Sciatic nerve (tissue), 2 donors: ENCODE measurements at places on chromosomes 2 and 18. TPM values are rescaled to one million over a fixed set of nuclear protein-coding genes. Genes with fewer than 3 reads are reported as not detected.
A peak's percentile ranks its signal among the peaks of the same experiment; 100 is the strongest.

DNA sequence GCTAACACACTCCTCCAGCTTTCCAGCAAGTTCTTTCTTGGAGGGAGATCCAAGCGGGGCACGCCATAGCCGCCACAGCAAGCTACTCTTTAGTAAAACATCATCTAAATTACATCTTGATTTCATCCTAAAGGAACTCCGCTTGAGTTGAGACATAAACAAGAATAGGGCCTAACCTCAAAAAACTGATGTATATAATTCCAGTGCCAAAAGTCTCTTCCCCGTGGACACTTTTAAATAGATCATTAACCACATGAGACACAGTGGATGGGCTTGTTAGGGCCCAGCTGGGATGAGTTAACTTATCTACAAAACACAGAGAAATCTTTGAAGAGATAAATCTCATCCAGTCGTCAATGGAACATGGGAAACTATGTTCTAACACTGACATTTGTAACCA lies 20.8 kb upstream of the MLPH start:
- DNase-seq = no peak

DNA sequence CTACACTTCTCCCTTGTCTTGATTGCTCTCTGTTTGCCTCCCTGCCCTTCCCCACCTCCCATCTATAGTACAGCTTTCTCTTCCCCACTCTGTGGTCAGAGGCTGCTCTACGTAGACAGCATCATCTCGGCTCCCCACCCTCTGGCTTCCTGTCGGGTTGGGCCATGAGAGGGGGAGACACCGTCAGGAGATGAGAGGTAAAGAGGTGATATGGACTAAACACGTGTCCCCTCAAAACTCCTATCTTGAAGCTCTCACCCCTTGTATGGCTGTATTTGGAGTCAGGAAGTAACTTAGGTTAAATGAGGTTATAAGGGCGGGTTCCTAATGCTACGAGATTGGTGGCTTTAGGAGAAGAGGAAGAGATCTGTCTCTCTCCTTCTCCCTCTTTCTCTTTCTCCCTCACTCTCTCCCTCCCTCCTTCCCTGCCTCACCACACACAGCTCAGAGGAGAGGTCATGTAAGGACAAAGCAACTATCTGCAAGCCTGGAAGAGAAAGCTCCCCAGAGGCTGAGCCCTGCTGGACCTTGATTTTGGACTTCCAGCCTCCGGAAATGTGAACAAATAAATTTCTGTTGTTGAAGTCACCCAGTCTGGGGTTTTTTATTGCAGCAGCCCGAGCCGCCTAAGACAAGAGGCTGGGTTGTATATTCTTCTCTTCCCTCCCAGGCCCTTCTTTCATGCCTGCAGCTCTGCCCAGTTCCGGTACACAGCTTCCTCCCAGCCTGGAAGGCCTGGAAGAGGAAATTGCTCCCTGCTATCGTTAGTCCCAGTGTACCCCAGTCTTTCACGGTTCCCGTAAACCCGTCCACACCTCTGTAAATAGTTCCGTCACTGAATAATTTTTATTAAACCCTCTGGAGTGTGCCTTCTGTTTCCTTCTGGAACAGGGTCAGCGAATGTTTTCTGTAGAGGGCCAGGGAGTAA lies 138.0 kb downstream of the AKAIN1 start:
- DNase-seq = no peak

- DNase-seq = no peak
Observed at GRCh38 chr2:134406736-134407135, 152.9 kb downstream of the MGAT5 start.

GRCh38 chr2:70089983-70090525 lies 2.8 kb downstream of the PCBP1 start:
- DNase-seq = no peak

- DNase-seq = no peak
Observed at GRCh38 chr2:127324635-127325034, 30.7 kb upstream of the ERCC3 start.

DNA sequence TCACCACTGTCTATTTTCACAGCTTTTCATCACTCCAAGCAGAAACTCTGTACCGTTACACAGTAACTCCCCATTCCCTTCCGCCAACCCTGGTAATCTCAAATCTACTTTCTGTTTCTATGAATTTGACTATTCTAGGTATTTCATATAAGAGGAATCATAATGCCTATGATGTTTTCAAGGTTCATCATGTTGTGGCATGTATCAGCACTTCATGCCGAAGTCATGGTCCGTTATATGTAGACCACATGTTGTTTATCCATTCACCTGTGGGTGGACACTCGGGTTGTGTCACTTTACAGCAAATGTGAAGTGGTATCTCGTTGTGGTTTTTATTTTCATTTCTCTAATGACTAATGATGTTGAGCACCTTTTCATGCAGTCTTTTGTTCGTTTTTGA lies 21.6 kb downstream of the CPSF3 start:
- no peak for DNase-seq

- DNase-seq = no peak
Observed at GRCh38 chr18:47246027-47246971, 5.2 kb downstream of the SKOR2 start.

DNA sequence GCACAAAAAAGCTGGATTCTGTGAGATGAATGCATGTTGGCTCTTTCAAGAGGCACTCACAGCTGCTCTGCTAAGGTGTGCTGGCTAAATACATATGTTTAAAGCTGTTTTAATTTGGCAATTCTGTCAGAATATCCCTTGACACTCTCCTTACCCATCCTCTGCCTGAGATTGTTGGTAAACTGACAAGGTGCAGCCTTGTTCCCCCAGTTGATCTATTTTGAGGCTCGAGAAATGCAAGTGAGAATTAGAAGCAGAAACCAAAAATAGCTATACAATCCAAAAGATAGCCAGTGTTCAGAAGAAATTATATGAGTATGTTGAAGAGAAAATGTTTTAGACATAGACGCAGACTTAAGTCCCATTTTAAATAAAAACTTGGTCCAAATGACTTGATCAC lies 971.7 kb upstream of the GYPC start:
- DNase-seq = no peak

DNA sequence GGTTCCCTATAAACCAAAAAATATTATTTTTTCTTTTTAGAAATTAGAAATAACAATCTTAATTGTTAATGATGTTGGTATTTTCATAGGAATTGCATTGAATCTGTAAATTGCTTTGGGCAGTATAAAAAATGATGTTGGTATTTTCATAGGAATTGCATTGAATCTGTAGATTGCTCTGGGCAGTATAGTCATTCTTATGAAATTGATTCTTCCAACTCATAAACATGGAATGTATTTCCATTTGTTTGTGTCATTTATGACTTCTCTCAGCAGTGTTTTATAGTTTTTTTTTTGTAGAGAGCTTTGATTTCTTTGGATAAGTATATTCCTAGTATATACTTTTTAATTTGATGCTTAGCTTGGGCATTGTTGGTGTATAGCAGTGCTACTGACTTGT lies 82.0 kb upstream of the NT5C1B start:
- no peak for DNase-seq

DNA sequence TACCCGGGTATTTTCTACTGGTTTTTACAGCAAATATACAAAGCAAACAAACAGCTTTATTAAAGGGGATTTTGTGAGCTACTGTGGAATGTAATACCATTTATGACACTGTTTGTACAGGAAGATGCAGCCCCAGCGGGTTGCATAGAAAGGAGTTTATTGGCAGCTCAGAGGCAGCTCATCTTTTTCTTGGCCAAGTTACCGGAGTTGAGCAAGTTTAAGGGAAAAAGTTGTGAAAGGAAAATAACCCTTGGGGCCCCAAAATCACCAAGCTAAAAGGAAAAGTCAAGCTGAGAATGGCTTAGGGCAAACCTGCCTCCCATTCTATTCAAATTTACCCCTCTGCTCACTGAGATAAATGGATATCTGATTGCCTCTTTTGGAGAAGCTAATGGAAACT lies 60.8 kb downstream of the MOB4 start:
- DNase-seq = no peak

- no peak for DNase-seq
Observed at GRCh38 chr18:35424356-35424755, 47.2 kb upstream of the ZNF396 start.

DNA sequence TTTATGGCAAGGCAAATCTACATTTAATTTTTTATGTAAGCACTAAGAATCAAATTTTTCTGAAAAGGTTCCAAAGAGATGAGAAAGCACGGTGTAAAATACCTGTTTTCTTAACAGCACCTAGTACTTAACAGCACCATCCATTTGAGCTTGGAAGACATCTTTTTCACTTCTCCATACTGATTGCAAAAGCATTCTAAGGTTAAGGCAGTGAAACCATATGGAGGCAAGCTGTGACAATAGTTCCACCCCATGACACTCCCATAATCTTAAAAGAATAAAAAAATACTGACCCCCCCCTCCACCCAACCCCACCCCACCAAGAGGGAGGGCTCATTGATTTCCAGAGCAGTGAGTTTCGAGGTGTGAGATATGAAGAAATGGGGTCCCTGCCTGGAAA lies 60.6 kb downstream of the ZCCHC2 start:
- DNase-seq = no peak

DNA sequence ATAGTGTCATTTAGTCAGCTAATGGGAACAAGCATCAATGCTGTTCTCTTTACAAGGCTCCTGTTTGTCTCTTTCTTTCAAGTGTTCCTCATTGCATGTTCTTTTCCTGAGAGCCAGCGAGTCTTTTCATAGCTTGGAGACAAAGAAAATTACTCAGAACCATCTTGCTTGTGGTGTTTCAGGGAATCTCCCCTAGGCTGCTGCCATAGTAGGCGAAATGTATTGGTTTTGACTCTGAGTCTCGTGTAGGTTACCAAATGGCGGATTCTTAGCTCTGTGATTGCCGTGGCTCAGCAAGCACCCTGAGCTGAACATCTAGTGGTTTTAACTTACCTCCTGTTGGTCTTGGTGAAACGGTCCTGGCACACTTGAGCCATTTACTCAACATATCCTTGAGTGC lies 68.7 kb downstream of the RHBDD1 start:
- no peak for DNase-seq

GRCh38 chr2:203853722-203854121 lies 13.8 kb upstream of the CTLA4 start:
- DNase-seq = no peak

DNA sequence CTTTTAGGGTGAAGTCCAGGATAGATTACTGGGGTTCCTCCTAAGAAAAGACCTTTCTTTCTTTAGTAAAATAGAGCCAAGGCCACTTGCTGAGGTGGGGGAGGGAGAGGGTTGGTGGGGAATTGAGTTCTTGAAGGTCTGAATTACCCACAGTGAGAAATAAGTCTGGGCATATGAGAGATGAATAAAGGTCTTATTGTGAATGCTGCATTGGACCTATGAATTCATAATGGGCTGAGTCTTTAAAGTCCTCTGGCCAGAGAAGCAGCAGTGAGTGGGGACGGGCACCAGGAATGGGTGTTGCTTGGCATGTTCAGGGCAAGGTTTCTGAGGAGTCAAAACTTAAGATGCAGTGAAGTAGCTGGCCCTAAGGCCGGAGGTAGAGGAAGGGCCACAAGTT lies 10.5 kb downstream of the MAPRE3 start:
- no peak for DNase-seq

- no peak for DNase-seq
Observed at GRCh38 chr18:14921031-14921430, 173.1 kb downstream of the ANKRD30B start.

DNA sequence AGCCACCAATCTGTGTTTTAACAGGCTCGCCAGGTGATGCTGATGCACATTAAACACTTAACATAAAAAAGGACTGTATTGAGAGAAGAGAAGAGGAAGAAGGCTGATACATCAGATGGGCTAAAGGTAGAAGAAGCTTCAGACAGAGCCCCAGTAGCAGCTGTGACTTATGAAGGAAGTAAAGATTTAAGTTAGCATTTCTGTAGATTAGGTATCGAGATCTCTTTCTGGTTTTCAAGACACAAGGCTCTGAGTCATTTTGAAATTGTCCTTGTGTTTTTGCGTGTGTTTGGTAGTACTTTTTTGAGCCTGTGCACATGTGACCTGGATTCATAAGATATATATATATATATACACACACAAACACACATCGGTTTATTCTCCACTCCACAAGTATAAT lies 40.6 kb upstream of the GCFC2 start:
- no peak for DNase-seq

GRCh38 chr2:150663143-150663542 lies 175.7 kb upstream of the RND3 start:
- no peak for DNase-seq

DNA sequence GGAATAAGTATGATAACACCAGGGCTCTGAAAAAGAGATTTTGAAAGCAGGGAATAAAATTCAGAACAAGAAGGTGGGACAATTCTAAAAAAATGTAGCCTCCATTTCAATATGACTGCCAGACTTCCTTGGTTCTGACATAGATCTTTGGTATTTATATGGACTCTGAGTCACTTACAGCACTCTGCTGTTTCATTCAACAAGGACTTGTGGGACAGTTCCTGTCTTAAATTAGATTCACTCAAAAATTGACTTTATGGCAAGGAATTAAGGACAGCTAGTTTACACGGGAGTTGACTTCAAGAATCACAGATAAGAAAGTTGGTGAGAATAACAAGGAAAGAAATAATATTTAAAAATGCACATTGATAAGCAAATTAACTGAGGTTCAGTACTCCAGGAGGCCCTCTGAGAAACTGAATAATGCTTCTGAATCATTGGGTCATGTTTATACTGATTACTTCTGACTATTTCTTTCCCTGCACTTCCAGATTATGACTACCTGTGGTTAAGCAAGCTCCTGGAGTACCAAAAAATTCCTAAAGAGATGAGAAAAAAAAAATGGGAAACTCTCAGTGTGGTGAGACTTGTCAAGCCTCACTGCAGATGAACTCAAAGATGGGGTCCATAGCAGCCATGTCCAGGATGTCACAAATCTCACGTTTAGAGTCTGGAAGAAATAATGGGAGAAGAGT lies 828.3 kb upstream of the PIK3C3 start:
- DNase-seq = no peak

DNA sequence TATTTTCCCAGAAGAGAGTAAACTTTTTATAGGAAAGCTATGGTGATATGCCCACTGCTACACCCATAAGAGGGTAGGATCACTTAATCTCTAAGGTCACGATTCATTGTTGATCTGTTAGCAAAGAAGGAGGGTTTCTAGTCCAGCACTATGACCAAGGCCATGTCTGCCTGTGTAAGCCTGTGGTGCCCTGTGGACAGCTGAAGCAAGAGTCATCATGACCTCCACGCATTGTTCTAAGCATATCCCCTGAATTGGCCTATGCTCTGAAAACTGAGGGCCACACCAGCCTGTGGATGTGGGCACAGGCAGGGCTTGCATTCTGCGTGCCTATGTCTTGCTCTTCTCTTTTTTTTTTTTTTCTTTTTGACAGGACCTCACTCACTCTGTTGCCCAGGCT lies 89.8 kb upstream of the SMIM21 start:
- DNase-seq = no peak

GRCh38 chr18:78739115-78739514 lies 240.5 kb upstream of the SALL3 start:
- DNase-seq = peak; percentile 13

GRCh38 chr18:63539904-63540510 lies 2.2 kb upstream of the SERPINB12 start:
- DNase-seq = no peak

GRCh38 chr2:238754259-238754658 lies 93.6 kb upstream of the TWIST2 start:
- no peak for DNase-seq

The EML6 gene
- 0.89 TPM for total RNA-seq

The KCTD1 gene
- total RNA-seq = 34.1 TPM

The TMEM247 gene
- not detected for total RNA-seq

The HAAO gene
- 14.3 TPM for total RNA-seq

The CROCC2 gene
- 0.18 TPM for total RNA-seq

The MLPH gene
- 25.5 TPM for total RNA-seq

The HOXD3 gene
- total RNA-seq = 9.8 TPM

The MTIF2 gene
- total RNA-seq = 18.2 TPM
